ENCODE measurements at places on chromosomes 7 and 10.

DNA sequence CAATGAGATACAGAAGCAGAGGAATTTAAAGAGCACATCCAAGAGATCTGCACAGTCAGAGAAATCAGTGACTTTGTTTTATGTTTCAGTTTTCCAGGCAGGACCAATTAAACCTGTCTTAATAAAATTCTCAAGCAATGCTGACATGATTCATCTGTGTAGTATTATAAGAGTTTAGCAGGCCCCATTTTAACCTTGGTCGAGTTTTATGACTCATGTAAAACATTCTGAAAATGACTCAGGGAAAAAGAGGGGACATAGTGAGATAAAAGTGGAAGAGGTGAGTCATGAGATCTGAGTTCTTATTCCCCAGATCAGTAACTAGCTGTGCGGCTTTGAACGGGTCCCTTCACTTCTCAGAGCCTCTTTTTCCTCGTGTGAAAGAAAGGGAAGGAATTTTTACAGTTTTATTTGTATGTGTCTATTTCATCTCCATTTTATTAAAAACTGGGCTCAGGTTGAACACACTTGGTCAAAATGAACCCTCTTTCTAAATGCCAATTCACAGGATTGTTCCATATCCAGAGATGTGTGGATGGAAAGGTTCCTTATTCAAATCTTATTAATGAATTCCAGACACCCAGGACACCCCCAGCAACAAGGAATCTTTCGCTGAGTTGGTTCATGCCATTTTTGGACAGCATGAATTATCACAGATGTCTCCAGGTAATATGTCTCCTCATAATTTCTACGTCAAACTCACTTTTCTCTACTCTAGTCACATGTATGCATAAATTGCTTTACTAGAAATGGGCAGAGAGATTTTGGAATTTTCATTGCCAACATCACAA is 143.2 kb downstream of the JAZF1 start:
- DNase-seq = no peak

GRCh38 chr7:11698384-11698871 is 133.6 kb downstream of the THSD7A start:
- no peak for DNase-seq

- no peak for DNase-seq
These were observed 283.6 kb downstream of the EXOC4 start for GRCh38 chr7:133536450-133536849.

- DNase-seq = no peak
These were observed 10.4 kb downstream of the ANLN start for GRCh38 chr7:36400036-36400435.

- DNase-seq = no peak
These were observed 97.4 kb downstream of the RAB18 start for GRCh38 chr10:27601503-27601902.

DNA sequence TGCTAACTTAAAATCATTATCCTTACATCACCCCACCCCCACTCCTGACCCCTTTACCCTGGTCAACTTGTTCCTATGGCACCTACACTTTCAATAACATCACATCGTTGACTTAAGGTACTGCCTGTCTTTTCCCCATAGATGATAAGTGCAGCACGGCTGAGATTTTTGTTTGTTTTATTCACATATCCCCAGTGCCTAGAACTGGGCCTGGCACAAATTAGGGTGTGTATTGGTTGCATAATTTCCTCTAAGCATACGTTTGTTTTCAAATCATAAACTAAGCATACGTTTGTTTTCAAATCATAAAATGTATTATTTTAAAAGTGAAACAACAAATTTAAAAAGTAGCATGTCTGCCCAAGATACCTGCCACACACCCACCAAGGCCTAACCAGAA is 35.3 kb downstream of the ANXA11 start:
- DNase-seq = no peak

DNA sequence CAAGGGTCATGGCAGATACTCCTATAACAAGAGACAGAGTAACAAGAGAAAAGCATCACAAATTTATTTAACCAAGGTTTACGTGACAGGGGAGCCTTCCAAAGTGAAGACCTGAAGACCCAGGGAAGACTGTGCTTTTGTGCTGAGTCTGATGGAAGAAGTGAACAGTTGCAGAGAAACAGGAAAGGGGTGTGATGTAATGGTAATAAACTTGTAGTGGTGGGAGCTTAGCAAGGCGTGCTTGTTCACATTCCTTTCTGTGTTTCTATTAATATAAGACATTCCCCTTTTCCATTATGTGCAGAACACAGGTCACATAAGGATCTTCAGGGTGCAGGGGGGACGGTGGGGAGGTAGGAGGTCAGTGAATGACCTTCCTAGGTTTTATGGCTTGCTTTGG is 25.5 kb upstream of the C10orf67 start:
- DNase-seq = no peak

GRCh38 chr7:52962402-52963076 is 72.9 kb upstream of the POM121L12 start:
- no peak for DNase-seq

- DNase-seq = no peak
These were observed 7.8 kb downstream of the VIPR2 start for GRCh38 chr7:159136846-159137245.

DNA sequence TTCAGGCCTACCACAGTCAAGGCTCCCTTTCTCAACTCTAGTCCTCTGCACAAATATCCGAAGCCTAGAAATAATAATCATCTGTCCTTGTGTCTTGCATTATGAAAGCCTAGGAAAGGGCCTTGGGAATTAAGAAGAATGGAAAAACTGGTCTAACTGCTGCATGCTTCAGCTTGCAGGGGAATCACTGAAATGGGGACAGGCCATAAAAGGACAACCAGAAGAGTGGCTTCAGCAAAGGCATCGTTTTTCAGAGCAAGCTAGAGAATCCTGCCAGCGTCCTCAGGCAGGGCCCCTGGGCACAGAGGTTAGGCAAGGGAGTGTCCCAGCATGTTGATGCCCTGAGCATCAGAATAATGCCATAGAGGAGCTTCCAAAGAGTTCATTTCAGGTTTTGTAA is 13.2 kb downstream of the ERVW-1 start:
- DNase-seq = no peak

- DNase-seq = no peak
These were observed 98.1 kb upstream of the LRRC4 start for GRCh38 chr7:128129224-128129864.
